ENCODE measurements at places on chromosomes 13 and 19.
A peak's percentile ranks its signal among the peaks of the same experiment; 100 is the strongest.

DNA sequence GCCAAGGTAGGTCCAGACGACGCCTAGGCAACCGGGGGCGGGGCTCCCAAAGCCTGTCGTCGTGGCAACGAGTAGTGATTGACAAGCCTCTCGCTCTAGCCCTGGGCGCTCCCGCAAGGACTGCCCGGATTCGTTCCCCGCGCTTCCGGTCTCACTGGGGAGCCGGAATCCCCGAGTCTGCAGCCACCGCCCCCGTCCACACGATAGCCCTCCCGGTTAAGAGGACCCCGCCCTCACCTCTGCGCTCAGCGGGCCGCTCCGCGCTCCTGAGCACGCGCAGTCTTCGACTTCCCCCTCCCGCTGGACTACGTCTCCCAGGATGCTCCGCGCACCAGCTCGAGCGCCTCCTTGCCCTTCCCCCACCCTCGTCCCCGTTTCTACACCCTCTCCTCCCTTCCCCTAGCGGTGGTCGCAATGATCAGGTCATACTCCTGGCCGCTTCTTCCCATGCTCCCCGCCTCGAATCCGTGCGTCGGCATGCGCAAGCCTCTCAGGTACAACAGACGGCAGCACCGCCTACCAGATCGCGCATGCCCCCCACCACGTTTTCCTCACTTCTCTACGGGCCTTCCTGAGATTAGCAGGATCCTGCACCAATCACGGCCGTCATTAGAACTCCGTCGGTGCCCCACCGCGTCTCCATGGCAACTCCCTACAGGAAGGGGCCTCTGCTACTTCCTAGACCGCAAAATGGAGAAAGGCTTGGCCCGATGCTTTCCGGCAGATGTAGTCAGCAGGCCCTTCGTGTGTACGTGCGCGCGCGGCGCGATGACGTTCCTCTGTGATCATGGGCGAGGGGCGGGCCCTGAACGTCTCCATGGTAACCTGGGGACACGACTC lies at the start of gene MZF1:
Gene MZF1, minus strand, starts transcription at position 518 of the 840 bp plus-strand sequence. CDS start 1,946 bp downstream, outside the sequence.
- H3K4me1 ChIP-seq, result peaks cover 49% of the 10 kb centered on the region
- peak; percentile 98 for DNase-seq
- H3K4me3 ChIP-seq, result peak within 1 kb of the TSS; percentile 84
- peaks cover 21% of the 10 kb centered on the region for H3K36me3 ChIP-seq

GRCh38 chr13:50805805-50806204 lies 37.7 kb downstream of the DLEU7 start:
- no peaks in the 10 kb centered on the region for H3K36me3 ChIP-seq
- no peak for DNase-seq
- H3K27me3 ChIP-seq, result no peaks in the 10 kb centered on the region
- H3K4me1 ChIP-seq, result peaks cover 6% of the 10 kb centered on the region
- H3K4me3 ChIP-seq, result no peak overlapping the region

DNA sequence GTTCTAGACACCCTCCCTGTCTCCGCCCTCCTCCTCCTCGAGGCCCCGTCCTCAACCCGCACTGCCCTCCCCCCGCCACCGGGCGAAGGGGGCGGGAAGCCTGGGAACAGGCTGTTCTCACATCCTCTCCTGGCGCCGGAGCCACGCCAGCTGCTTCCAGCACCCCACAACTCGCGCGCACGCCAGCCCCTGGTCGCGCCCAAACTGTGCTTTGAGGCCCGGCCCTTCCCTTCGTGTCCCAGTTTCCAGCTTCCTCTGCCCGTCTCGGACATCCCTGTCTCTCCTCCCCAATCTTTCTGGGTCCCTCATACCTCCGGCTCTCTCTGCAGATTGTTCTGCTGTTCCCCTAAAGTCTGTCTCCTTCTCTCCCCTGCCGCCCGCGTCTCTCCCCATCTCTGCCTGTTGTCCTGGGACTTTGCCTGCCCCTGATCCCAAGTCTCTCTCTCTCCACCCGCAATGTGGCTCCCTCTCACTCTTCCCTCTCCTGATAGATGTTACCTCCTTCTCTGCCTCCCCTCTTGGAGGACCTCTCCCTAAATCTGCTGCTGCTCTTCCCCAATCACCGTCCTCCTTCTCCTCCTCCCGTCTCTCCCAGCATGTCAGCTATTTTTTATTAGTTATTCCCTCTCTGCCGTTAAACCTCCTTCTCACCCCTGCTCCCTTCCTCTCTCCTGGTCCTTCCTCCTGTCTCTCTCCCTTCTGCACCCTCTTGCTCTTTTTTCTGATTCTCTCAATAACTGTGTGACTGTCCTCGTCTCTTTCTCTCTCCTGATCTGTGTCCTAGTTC lies 14.2 kb downstream of the DPF1 start:
- H3K27me3 ChIP-seq, result peaks cover 48% of the 10 kb centered on the region
- H3K4me1 ChIP-seq, result peaks cover 28% of the 10 kb centered on the region
- DNase-seq, result no peak
- H3K36me3 ChIP-seq, result peaks cover 6% of the 10 kb centered on the region
- H3K27ac ChIP-seq, result no peak overlapping the region

DNA sequence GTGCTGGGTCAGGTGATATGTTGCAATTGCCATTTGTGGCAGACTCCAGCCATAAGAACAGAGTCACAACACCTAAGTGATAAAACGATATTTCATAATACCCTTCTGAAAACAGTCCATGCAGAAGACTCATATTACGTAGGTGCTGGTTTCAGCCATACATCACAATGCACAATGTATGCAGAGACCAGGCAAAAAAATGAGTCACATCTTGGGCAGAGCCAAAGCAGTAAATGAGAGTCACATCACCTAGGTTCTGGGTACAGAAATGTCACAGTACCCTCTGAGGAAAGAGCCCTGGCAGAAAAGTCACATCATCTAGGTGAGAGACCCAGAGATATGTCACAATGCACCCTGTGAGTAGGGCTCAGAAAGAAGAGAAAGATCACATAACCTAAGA lies 125.2 kb upstream of the ZNF91 start:
- no peaks in the 10 kb centered on the region for H3K36me3 ChIP-seq
- H3K4me3 ChIP-seq, result no peak overlapping the region
- no peaks in the 10 kb centered on the region for H3K27me3 ChIP-seq
- H3K27ac ChIP-seq, result no peak overlapping the region
- no peaks in the 10 kb centered on the region for H3K4me1 ChIP-seq

DNA sequence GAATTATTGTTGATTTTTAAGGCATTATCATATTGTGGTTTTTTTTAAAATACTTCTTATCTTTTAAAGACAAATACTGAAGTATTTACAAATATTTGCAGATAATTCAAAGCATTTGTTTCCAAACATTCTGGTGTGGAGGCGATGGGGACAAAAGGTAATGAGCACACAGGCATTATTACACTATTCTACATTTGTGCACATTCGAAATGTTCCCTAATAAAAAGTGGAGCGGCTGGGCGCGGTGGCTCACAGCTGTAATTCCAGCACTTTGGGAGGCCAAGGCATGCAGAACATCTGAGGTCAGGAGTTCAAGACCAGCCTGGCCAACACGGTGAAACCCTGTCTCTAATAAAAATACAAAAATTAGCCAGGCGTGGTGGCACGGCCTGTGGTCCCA lies 133.4 kb downstream of the FOXO1 start:
- no peak overlapping the region for H3K27ac ChIP-seq
- H3K36me3 ChIP-seq, result no peaks in the 10 kb centered on the region

DNA sequence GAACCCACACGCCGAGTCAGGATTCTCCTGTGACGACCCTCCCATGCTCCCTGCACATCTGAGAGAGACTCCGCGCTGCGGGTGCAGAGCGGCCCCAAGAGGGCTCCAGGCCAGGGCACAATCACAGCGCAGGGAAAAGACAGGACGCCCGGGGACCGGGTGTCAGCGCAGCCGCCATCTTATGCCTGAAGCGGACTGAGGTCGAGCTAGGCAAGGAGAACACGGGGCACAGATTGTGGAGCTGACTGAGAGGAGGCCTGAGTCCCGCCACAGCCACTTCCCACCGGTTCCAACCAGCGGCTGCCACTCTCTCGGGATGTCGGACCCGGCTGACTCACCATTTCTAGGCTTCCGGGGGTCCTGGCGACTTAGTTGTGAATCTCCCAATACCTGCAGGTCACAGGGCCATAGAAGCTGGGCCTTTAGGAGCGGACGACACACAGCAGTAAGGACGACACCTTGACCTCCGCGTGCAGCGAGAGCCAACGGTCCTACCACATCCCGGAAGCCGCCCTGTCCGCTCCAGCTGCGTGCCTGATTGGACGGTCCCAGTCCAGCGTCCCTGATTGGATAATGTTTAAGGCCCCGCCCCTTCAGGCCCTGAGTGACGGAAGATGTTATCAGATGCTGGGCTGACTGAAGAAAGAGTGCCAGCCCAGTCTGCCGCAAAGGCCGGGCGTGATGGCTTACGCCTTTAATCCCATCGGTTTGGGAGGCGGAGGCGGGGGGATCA lies at the start of gene ZNF728:
Gene ZNF728, minus strand, starts transcription at position 487 of the 733 bp plus-strand sequence. Its CDS starts 146 bp downstream, at position 341.
- H3K4me1 ChIP-seq, result no peaks in the 10 kb centered on the region
- DNase-seq, result no peak
- no peaks in the 10 kb centered on the region for H3K36me3 ChIP-seq

GRCh38 chr19:16571822-16572331 lies 338 bp downstream of the SLC35E1 start:
- H3K27me3 ChIP-seq, result no peaks in the 10 kb centered on the region
- DNase-seq, result no peak
- peaks cover 79% of the 10 kb centered on the region for H3K4me1 ChIP-seq
